ENCODE measurements at places on chromosomes 11 and 22.

DNA sequence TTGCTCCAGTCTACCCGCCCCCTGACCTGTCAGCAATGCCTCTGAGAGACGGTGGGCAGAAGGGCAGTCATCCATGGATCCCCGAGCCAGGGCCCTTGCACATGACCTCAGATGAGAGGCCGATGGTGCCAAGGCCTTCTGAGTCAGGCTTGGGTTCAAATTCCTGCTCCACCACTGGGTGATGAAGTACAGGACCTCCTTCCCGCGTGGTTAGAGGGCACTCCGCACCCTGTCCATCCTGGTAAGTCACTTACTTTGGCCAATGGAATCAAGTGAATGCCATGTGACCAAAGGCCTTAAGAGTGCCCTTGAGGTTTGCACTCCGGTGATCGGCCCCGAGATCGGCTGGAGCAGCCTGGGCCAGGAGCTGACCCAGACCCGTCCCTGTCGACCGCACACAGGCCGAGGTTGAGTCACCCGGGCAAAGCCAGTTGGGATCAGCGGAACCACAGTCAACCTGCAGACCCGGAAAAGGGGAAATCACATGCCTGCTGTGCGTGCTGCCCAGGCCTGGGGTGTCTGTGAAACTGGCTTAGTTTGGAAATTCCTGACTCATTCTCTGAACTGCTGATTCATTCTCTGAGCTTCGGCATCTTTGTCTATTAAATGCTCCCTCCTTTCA lies 48.9 kb downstream of the RTL6 start:
- DNase-seq: no peak

- DNase-seq: no peak
These were observed 10.0 kb upstream of the PEX26 start for GRCh38 chr22:18067548-18068341.

- DNase-seq: no peak
These were observed 313.5 kb downstream of the BRD1 start for GRCh38 chr22:49514211-49514610.

- DNase-seq: peak; percentile 54
These were observed 60.0 kb downstream of the PKNOX2 start for GRCh38 chr11:125224391-125225021.

GRCh38 chr22:44677353-44677840 lies 24.6 kb upstream of the PRR5 start:
- no peak for DNase-seq

DNA sequence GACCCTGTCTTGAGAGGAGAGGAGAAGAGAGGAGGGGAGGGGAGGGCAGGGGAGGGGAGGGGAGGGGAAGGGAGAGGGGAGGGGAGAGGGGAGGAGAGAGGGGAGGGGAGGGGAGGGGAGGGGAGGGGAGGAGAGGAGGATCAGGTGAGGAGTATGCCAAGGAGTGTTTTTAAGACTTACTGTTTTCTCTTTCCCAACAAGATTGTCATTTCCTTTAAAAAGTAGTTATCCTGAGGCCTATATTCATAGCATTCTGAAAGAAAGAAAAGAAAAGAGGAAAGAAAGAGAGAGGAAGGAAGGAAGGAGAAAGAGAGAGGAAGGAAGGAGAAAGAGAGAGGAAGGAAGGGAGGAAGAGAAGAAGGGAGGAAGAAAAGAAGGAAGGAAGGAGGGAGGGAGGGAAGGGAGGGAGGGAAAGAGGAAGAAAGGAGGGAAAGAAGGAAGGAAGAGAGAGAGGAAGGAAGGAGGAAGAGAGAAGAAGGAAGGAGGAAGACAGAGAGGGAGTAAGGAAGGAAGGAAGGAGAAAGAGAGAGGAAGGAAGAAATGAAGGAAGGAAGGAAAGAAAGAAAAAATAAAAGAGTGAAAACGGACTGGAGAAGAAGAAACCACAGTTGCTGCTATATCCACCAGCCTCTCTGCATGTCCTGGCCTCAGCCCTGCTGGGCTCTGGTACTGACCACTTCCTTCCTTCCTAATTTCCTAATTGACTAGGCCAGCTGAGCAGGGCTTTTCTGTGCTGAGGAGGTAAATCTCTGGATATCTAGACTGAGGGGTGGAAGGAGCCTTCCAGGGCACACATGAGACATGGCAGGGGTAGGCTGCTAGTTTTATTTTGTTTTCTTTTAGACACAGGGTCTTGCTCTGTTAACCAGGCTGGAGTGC lies 1.1 kb upstream of the SAA1 start:
- DNase-seq: no peak

DNA sequence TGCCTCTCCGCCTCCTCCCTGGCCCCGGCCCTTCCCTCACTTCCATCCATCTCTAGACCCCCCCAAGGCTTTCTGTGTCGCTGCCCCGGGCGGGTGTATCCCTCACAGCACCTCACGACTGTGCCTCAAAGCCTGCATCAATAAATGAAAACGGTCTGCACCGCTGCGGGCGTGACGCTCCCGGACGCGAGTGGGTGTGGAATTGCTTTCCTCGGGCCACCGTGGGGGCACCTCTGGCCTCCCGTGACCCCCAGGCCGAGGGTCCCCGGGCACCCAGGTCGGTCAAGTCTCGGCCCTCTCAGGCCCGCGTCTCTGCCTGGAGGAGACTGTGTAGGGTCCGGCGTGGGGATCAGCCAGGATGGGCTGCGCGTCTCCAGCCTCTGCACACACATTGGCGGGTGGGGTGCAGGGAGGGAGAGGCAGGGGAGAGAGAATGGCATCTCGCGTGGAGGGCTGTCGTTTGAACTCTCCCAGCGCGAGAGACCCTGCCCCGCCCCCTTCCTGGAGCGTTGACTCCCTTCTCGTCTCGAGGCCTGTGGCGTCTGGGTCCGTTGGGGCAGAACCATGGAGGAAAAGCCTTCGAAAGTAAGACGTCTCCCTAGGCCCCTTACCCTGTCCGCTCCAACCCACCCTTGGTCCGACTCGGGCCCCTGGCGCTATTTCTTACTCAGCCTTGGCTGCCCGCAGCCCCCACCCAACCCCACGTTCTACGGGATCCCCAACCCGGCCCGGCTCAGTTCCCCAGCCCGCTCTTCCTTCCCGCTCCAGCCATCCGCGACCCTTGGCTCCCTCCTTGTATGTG lies at the start of gene CATSPERZ:
Gene CATSPERZ (plus strand): TSS at position 512 of the 802 bp plus-strand sequence. CDS start 53 bp downstream, at position 565.
- DNase-seq: no peak

DNA sequence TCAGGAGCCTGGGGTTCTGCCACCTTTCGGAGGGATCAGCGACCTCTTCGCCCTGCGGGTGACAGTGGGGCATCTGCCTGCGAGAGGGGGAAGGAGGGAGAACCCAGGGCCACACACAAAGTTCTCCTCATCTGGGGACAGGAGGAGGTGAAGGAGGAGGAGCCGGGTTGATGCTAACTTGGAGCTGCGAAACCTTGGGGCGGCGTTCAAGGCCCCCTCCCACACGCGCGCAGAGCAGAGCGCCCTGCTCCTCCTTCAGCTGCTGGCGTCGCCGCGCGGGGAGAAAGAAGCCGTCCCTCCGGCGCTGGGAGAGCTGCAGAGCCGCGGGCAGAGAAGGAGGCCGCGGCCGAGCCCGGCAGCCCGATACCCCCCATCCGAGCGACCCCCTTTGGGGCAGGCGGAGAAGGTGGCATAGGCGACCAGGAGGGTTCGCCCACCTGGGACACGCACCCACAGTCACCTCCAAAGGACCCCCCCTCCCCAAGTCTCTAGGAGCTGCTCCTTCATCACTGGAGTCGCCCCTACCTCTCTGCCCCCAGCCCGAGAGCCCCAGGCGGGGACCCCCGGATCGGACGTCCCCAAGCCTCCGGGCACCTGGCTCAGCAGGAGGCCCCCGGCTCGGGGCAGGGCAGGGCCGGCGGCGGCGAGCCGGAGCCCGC lies at the start of gene RASD2:
Gene RASD2 (plus strand): TSS at position 237 of the 659 bp plus-strand sequence. CDS start 5,979 bp downstream, outside the sequence.
- peak; percentile 61 for DNase-seq

GRCh38 chr11:111598559-111598958 lies 3.7 kb upstream of the SIK2 start:
- DNase-seq: no peak

DNA sequence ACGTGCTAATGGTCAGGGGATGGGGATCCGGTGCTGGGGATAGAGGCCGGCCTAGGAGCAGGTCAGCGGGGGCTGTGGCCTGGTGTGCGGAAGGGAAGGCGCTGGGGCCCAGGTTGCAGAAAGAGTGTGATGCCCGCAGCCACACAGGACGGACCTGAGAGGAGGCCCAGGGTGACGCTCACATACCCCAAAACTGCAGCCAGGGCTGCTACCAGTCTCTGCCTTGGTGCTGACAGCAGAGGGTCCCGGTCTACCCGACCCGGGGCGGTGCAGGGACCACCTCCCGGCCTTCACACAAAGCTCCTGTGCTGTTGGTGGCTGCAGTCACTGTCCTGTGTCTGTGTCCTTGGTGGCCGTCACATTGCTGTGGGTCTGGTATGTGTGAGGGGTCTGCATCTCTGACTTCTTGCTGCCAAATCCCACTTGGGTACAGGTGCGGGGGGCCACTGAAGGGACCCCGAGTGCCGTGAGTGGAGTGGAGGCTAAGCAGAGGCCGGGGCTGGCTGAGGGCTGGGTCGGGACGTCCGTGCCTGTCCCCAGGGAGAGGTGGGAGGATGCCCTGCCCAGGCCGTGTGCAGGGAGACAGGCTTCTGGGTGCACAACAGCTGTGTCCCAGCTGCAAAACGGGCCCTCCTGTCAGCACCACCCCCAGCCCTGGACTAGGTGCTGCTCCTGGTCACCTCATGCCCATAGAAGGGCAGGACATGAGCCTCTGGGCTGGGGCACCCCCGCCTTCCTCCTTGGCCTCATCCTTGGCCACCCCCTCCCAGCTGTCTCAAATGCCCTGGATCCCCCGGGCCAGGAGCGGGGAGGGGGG lies 1.5 kb downstream of the LSP1 start:
- no peak for DNase-seq

GRCh38 chr22:46774253-46774979 lies 12.0 kb downstream of the TBC1D22A start:
- no peak for DNase-seq

DNA sequence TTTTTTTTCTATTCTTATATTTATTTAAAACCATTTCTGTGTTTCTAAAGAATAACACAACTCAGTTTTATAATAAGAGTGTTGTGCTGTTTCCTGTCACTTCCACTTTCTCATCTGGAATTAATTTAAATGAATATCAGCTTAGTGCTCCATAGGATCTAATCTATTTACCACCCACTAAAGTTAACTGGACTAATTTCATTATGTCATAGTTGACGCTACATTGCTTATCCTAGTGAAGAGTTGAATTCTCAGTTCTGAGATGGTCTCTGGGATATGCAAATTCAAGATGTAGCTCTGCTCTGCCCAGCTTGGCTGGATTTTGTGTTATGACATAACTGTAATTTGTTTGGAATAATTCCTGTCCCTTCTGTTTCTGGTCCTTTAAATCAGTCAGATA lies 380.1 kb downstream of the METTL15 start:
- DNase-seq: no peak

DNA sequence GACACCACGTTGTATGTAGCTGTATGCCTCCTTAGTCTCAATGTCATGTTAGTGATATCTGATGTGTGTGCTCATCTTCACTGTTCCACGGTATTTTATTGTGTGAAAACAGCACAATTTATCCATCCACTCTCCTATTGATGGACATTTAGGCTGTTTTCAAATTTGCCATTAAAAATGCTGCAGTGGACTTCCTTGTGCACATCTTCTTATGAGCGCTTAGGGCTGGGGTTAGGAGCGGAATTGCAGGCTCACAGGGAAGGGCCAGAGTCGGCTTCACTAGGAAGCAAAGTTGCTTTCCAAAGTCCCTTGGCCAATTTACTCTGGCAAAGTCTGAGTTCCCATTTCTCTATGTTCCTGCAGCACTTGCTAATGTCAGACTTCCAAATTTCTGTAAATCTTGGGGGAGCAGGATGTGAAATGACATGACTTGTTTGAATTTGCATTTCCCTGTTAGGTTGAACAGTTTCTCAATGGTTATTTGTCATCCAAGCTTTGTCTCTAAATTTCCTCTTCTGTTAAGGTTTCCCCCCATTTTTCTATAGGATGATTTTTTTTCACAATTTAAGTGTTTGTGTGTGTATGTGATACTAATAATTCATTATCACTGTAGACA lies 75.4 kb downstream of the MYEOV start:
- no peak for DNase-seq

DNA sequence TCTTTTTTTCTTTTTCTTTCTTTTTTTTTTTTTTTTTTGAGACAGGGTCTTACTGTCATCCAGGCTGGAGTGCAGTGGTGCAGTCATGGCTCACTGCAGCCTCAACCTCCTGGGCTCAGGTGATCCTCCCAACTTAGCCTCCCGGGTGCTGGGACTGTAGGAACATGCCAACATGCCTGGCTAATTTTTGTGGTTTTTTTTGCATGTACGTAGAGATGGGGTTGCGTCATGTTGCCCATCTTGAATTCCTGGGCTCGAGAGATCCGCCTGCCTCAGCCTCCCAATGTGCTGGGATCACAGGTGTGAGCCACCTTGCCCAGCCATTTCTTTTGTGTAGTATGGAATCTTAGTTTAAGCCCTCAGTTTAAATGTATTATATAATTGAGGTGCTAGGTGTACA lies 20.4 kb downstream of the MTMR3 start:
- no peak for DNase-seq

GRCh38 chr11:37199082-37199481 lies 601.0 kb upstream of the RAG2 start:
- no peak for DNase-seq

GRCh38 chr11:27095887-27096286 lies 55.3 kb downstream of the BBOX1 start:
- DNase-seq: no peak

GRCh38 chr11:95222817-95223216 lies 8.2 kb downstream of the SESN3 start:
- no peak for DNase-seq

- DNase-seq: no peak
These were observed 24.7 kb downstream of the DSCAML1 start for GRCh38 chr11:117772360-117772759.

DNA sequence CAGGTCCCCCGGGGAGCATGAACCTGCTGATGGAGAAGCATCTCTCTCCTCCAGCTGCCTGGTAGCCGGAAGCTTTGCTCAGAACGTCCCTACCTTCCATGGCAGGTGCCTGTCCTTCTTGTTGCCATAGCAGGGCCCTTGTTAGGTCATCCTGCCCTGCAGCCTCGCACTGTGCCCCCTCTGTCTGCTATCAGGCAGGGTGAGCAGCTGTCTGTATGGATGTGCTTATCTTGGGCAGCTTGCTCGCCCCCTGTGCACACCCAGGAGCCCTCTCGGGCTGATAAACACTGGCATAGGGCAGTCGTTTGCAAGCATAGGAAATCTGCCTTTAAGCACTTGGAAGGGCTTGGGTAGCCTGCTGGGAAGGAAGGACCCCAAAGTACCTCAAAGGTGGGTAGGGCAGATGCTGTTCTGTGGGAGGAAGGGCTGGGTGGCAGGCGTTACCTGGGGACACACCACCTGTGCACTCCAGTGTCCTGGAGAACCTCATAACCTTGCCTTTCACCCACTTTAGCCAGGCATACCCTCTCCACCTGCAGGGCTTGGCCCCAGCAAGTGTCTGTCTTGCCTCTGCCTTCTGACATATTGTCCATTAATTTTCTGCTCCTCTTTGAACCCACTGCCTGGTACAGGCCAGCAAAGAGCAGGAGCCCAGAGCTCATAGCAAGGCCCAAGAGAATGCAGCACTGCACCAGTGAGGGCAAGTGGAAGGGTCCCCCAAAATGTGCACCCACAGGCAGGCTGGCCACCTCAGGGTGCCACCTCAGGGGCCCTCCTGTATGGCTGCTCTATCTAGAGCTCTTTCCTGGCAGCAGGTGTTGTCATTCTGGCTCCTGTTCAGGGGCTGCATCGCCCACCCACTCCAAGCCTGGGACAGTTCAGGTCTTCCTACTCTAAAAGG lies 8.0 kb upstream of the COMT start:
- DNase-seq: no peak

Data from heart right ventricle (tissue), 16 donors.